Adrenal gland (tissue), 19 donors: ENCODE measurements at places on chromosomes 6 and 20. TPM values are rescaled to one million over a fixed set of nuclear protein-coding genes. Genes with fewer than 3 reads are reported as not detected.

Gene APOM
- total RNA-seq, result 3.3 TPM

Gene MUCL3
- not detected for total RNA-seq

Gene PTK7
- 14.5 TPM for total RNA-seq

Gene SLC32A1
- not detected for total RNA-seq

DNA sequence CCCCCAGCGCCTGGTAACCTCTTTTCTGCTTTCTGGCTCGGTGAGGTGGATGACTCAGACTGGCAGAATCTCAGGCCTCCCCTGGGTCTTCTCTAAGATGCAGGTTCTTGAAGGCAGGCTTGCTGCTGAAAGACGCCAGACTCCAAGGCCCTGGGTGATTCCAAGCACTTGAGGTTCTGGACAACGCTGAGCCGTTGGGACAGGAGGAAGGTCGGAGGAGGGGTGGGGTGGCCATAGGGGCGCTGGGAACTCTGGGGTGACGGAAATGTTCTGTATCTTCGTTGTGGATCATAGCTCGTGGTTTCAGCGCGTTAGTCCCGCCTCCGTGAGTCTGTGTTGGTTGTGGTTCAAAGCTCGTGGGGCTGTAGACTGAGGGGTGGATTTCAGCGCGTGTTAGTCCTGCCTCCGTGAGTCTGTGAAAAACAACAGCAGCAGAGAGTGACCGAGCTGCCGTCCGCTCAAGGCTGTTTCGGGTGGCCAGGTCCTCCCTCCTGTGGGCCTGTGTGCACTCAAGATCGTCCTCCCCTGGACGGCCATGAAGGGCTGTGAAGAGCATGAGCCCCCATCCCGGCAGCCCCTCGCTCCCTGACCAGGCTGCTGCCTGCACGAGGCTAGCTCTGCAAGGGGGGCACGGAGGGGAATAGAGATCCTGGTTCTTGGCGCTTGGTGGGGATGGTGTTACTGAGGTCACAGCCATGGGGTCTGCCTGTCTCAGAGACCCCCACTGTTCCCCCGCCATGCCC is 7.7 kb downstream of the NTSR1 start:
- no peaks in the 10 kb centered on the region for H3K36me3 ChIP-seq
- no peaks in the 10 kb centered on the region for H3K4me1 ChIP-seq
- H3K4me3 ChIP-seq, result no peak overlapping the region
- peaks cover 18% of the 10 kb centered on the region for H3K27me3 ChIP-seq
- no peak for DNase-seq

- no peaks in the 10 kb centered on the region for H3K27me3 ChIP-seq
- H3K36me3 ChIP-seq, result no peaks in the 10 kb centered on the region
- H3K4me1 ChIP-seq, result no peaks in the 10 kb centered on the region
- H3K27ac ChIP-seq, result no peak overlapping the region
- H3K4me3 ChIP-seq, result no peak overlapping the region
- no peak for DNase-seq
These were observed 39.6 kb upstream of the MPC1 start for GRCh38 chr6:166422201-166422940.

- H3K4me3 ChIP-seq, result peak overlapping the region; percentile 90
- DNase-seq, result no peak
- H3K36me3 ChIP-seq, result no peaks in the 10 kb centered on the region
- no peaks in the 10 kb centered on the region for H3K27me3 ChIP-seq
These were observed 241.6 kb downstream of the PHACTR1 start for GRCh38 chr6:12958052-12958706.

DNA sequence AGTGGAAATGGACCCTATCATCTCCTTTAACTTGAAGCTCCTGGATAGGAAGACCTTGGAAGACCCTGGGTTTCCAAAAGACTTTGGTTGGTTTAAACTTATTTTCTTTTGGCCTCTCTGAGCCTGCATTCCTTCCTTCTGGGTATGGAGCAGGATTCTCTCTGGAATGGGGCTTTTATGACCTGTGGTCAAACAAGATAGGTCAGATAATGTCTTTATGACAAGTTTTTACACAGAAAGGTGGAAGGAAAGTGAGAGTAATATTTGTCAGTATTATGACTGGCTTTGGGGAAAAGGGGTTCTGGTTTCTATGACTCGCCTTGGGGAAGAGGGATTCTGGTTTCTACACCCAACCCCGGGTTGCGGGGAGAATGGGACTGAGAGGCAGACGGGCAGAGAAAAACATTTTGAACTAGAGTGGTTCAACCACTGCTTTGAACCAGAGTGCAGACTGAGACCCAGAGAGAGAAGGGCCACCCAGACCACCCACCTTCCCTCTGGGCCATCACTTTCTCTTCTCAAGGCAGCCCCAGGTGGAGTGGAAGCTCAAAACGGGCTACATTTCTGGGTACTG is 37.6 kb upstream of the KCNK5 start:
- H3K4me3 ChIP-seq, result no peak overlapping the region
- no peak overlapping the region for H3K27ac ChIP-seq
- DNase-seq, result no peak

DNA sequence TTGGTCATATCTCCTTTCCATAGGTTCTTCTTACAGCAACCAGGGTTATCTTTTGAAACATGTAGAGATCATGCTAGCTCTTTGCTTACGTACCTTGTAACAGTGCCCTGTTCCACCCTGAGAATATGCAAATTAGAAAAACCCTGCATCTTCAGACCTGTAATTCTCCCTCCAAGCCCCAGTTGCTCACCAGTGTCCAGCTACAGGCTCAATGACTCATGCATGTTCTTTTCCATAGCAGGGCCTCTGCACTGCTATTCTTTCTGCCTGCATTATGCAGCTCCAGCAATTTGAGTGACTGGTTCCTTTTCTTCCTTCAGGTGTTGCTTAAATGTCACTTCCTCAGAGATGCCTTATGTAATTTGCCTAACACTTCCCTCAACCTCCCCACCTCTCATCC is 636.2 kb downstream of the KHDRBS2 start:
- H3K4me3 ChIP-seq, result no peak overlapping the region
- no peaks in the 10 kb centered on the region for H3K27me3 ChIP-seq
- H3K4me1 ChIP-seq, result no peaks in the 10 kb centered on the region
- no peak for DNase-seq

DNA sequence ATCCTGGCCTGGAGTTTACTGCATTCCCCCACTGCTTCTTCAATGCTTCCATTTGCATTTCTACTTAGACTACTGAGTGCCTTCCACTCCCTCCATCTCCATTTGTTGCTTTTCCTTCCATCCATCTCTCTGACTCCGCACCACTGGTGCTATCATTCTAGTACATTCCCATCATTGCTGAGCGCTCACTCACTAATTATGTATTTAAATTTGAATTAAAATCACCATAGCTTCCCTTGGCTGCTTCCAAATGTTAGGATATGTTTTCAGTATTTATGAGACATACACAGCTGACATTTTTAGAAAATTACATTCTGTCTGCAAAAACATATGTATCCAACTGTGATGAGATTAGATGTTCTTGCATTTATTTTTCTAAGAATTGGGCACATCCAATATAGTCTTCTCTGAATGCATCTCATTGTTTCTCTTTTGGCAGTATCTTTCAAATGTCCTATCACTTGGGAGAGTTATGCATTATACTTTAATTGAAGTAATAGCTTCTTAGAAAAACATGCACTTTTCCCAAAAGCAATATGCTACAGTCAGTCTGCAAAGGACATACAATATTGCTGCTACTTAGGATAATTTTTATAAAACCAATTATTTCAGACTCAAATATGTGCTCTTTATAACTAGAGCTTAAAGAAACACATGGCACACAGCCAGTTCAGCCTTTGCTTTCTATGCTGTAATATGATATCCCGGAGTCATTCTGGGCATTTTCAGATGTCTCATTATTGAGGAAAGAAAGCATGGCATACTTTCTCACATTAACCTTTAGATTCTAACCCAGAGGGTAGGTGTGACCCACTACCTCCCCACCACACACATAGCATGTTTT is 12.1 kb upstream of the COL21A1 start:
- no peak overlapping the region for H3K4me3 ChIP-seq
- no peak for DNase-seq
- no peak overlapping the region for H3K27ac ChIP-seq
- H3K36me3 ChIP-seq, result no peaks in the 10 kb centered on the region
- no peaks in the 10 kb centered on the region for H3K4me1 ChIP-seq

DNA sequence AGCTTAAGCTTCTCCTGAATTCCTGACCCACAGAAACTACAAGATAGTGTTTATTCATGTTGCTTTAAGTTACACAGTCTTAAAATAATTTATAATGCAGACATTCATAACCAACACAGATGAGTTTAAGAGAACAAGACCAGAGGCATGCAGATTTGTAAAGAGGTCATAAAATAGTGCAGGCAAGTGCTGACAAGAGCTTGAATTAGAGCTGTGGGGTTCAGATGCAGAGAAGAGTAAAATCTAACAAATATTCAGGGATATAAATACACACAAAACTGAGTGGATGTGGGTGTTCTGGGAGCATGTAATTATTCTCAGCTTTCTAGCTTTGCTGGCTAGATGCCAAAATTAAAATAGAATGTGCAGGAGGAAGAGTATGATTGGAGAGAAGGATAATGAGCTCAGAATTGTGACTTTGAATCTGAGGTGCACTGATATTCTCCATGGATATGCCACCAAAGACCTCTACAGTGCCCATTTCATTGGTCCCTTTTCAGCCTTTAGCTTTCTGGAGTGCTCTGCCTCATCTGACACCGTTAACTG is 291.9 kb upstream of the SGK1 start:
- H3K27me3 ChIP-seq, result no peaks in the 10 kb centered on the region
- no peak for DNase-seq
- H3K36me3 ChIP-seq, result no peaks in the 10 kb centered on the region
- H3K4me3 ChIP-seq, result no peak overlapping the region
- no peak overlapping the region for H3K27ac ChIP-seq
- H3K4me1 ChIP-seq, result no peaks in the 10 kb centered on the region

DNA sequence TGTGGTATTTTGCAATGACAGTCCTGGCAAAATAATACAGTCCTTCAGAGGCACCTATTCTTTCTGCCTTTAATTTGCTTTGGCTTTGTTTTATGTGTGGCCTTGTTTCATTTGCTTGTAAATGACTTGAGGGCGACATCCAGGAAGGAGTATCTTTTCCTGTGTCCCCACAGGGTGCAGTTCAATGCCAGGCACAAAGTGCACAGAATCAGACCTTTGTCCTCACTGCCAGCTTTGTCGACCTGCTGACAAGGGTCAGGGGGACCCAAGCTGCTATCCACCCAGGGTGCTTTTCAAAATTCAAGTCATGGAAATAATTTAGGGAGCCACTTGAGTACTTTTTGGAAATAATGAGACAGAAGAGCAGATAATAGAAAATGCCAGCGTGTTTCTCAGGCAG is 37.0 kb upstream of the CDKN1A start:
- no peak for DNase-seq
- H3K27me3 ChIP-seq, result no peaks in the 10 kb centered on the region
- H3K4me3 ChIP-seq, result no peak overlapping the region
- peaks cover 6% of the 10 kb centered on the region for H3K4me1 ChIP-seq

DNA sequence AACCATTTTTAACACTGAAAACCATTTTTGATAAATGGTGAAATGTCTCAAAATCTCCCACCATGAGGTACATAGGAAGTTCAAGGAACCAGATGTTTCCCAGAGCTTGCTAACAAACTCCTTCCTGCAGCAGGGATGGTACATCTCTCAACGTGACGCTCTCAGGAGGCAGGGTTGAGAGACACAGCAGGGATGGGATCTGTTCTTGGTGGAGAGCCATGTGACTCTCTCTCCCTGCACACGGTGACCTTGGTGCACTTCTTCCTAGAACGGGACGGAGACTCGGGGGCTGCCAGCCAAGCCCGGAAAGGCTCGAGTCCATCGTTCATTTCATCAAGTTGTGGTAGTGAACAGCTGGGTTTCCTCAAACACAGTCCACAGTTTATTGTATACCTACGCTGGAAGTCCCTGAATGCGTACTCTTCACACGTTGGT is 94.2 kb downstream of the FAM50B start:
- H3K27ac ChIP-seq, result no peak overlapping the region
- DNase-seq, result peak; percentile 51
- H3K36me3 ChIP-seq, result no peaks in the 10 kb centered on the region
- peaks cover 9% of the 10 kb centered on the region for H3K27me3 ChIP-seq

GRCh38 chr6:118783931-118784550 is 109.9 kb upstream of the ASF1A start:
- H3K4me3 ChIP-seq, result no peak overlapping the region
- no peaks in the 10 kb centered on the region for H3K27me3 ChIP-seq
- no peaks in the 10 kb centered on the region for H3K36me3 ChIP-seq
- peak; percentile 31 for DNase-seq
- no peak overlapping the region for H3K27ac ChIP-seq
- no peaks in the 10 kb centered on the region for H3K4me1 ChIP-seq

DNA sequence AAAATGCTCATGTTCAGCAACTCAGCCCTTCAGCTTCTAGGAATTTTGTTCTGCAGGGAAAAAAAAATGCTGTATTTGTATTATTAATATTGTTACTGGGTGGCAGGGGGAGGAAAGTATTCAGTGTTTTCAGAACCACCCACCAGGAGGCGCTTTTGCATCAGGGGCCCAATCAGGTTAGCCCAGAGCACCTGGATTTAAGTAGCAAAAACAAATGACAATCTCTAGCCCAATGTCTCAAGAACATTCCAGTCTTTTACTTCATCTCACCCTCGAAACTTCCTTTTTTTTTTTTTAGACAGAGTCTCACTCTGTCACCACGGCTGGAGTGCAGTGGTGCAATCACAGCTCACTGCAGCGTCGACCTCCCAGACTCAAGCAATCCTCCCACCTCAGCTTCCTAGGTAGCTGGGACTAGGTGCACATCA is 635 bp upstream of the C20orf203 start:
- H3K27me3 ChIP-seq, result no peaks in the 10 kb centered on the region
- no peak overlapping the region for H3K27ac ChIP-seq
- H3K36me3 ChIP-seq, result no peaks in the 10 kb centered on the region
- peak; percentile 38 for DNase-seq
- H3K4me1 ChIP-seq, result peaks cover 6% of the 10 kb centered on the region

DNA sequence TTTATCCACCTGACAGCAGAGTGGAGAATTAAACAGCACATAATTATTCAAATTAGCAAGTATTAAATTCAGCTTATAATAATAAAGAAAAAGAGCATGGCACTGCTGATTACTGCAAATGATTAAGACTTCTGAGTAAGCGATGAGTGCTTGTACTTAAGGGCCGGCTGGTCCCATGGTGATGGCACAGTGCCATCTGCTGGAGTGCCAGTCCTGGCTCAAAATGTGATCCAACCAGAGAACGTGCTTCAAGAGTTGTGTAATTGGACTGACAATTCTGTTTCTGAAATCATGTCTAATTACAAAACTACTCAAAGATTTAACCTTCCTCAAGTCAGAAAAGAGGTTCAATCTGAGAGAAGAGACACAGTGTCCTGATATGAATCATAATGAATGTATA is 181.6 kb upstream of the RGS17 start:
- no peaks in the 10 kb centered on the region for H3K36me3 ChIP-seq
- peak; percentile 26 for DNase-seq
- H3K27me3 ChIP-seq, result peaks cover 4% of the 10 kb centered on the region
- no peak overlapping the region for H3K27ac ChIP-seq

GRCh38 chr6:139368661-139369060 is 5.8 kb downstream of the CITED2 start:
- no peak overlapping the region for H3K27ac ChIP-seq
- no peak for DNase-seq
- no peaks in the 10 kb centered on the region for H3K27me3 ChIP-seq
- H3K36me3 ChIP-seq, result no peaks in the 10 kb centered on the region
- no peak overlapping the region for H3K4me3 ChIP-seq
- H3K4me1 ChIP-seq, result peaks cover 14% of the 10 kb centered on the region

- peak; percentile 53 for DNase-seq
- H3K27ac ChIP-seq, result peak overlapping the region; percentile 76
- H3K4me3 ChIP-seq, result no peak overlapping the region
These were observed 210.4 kb upstream of the RNF24 start for GRCh38 chr20:4225745-4226144.
